CD14-positive monocyte (primary cell): ENCODE measurements at places on chromosomes 5 and 9. TPM values are rescaled to one million over a fixed set of nuclear protein-coding genes. Genes with fewer than 3 reads are reported as not detected.

Gene RACK1
- 1,150 TPM for polyA plus RNA-seq

Gene CYLC2
- polyA plus RNA-seq: not detected

Gene PCDHA9
- not detected for polyA plus RNA-seq

Gene LRRTM2
- 0.01 TPM in 1 of 2 replicates, not detected in the other for polyA plus RNA-seq

Gene CNTFR
- polyA plus RNA-seq: not detected

Gene NR2F1-AS1
- polyA plus RNA-seq: not detected

Gene MOB3B
- polyA plus RNA-seq: 1.4 TPM

GRCh38 chr5:13956471-13956870 is 12.0 kb upstream of the DNAH5 start:
- H3K27ac ChIP-seq: no peak overlapping the region
- no peak overlapping the region for H3K4me3 ChIP-seq
- H3K27me3 ChIP-seq: no peaks in the 10 kb centered on the region
- no peaks in the 10 kb centered on the region for H3K36me3 ChIP-seq

- peaks cover 5% of the 10 kb centered on the region for H3K4me1 ChIP-seq
- no peak for DNase-seq
- H3K27ac ChIP-seq: no peak overlapping the region
- no peaks in the 10 kb centered on the region for H3K27me3 ChIP-seq
Observed at GRCh38 chr5:134135091-134135655, 20.7 kb downstream of the TCF7 start.

GRCh38 chr9:81581986-81582385 is 107.4 kb downstream of the TLE1 start:
- no peak overlapping the region for H3K27ac ChIP-seq
- no peaks in the 10 kb centered on the region for H3K4me1 ChIP-seq
- H3K27me3 ChIP-seq: no peaks in the 10 kb centered on the region

DNA sequence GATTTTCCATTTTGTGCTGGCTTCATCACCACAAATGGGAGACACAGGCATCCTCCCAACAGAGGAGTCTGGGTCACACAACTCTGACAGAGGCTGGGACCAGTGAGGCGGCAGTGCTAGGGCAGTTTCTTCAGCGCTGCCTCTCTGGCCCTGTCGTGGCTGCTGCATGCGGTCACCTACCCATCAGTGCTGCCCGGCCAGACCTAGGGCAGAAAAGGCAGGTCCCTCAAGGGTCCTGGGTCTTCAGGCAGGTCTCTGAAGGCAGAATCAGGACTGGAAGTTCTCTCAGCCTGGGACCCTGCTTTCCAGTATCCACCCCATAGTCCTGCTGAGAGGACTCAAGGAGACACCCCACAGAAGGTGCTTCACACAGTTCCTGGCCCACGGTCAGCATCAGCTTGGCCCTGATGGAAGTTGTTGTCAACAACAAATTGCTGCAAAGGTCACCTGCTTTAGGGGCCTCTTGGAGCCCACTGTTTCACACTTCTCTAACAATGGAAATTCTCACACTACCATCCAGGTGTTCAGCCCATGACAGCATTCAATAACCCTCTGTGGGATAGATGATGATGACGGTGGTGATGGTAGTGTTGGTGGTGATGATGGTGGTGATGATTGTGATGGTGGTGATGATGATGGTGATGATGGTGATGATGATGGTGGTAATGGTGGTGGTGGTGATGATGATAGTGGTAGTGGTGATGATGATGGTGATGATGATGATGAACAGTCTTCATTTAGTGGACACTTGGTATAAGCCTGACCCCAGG is 146.4 kb upstream of the PPP1R26 start:
- H3K4me1 ChIP-seq: no peaks in the 10 kb centered on the region
- no peaks in the 10 kb centered on the region for H3K27me3 ChIP-seq
- H3K4me3 ChIP-seq: no peak overlapping the region
- H3K27ac ChIP-seq: no peak overlapping the region
- no peak for DNase-seq
- no peaks in the 10 kb centered on the region for H3K36me3 ChIP-seq

- DNase-seq: no peak
- no peak overlapping the region for H3K4me3 ChIP-seq
- no peaks in the 10 kb centered on the region for H3K27me3 ChIP-seq
- H3K4me1 ChIP-seq: no peaks in the 10 kb centered on the region
- no peaks in the 10 kb centered on the region for H3K36me3 ChIP-seq
Observed at GRCh38 chr5:129406440-129406839, 53.7 kb upstream of the ADAMTS19 start.

- H3K4me3 ChIP-seq: no peak overlapping the region
- H3K4me1 ChIP-seq: no peaks in the 10 kb centered on the region
- H3K27me3 ChIP-seq: no peaks in the 10 kb centered on the region
- H3K36me3 ChIP-seq: no peaks in the 10 kb centered on the region
- no peak overlapping the region for H3K27ac ChIP-seq
Observed at GRCh38 chr5:106843812-106844416, 826.8 kb downstream of the EFNA5 start.

DNA sequence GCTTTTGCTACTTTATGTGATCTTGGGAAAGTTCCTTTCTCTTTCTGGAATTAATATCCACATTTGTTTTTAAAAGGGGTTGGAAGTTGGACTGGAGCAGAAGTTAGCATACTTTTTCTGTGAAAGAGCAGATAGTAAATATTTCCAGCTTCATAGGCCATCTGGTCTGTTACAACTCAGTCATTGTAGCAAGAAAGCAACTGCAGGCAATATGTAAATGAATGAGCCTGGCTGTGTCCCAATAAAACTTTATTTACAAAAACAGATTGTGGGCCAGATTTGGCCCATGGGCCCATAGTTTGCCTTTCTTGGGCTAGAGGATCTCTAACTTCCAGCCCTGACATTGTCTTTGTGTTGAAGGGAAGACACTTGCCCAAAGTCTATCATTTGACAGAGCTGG is 104.4 kb downstream of the ACTL7B start:
- no peaks in the 10 kb centered on the region for H3K36me3 ChIP-seq
- no peak for DNase-seq
- no peak overlapping the region for H3K4me3 ChIP-seq
- H3K27me3 ChIP-seq: no peaks in the 10 kb centered on the region

GRCh38 chr9:134272302-134273023 is 53.8 kb upstream of the RXRA start:
- peaks cover 39% of the 10 kb centered on the region for H3K4me1 ChIP-seq
- no peak overlapping the region for H3K4me3 ChIP-seq
- H3K27me3 ChIP-seq: no peaks in the 10 kb centered on the region
- no peak for DNase-seq
- no peaks in the 10 kb centered on the region for H3K36me3 ChIP-seq

DNA sequence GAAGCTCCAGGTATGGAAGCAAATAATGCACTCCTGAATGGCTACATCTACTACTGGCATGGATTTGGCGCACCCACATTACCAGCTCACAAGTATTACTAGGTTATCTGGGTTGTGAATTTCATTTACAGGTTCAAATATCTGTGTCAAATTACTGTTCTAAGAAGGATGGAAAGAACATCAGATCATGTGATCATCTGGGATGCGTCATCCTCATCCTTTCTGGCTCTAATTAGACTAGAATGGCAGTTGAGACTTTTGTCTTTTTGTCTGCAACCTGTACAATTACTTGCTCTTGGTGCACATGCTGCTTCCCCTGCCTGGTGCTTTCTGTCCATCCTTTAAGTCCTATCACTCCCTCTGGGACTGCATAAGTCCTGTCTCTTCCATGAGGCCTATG is 64.1 kb downstream of the PJA2 start:
- H3K27me3 ChIP-seq: no peaks in the 10 kb centered on the region
- H3K36me3 ChIP-seq: peaks cover 59% of the 10 kb centered on the region
- no peak for DNase-seq
- H3K27ac ChIP-seq: no peak overlapping the region
- H3K4me3 ChIP-seq: no peak overlapping the region

DNA sequence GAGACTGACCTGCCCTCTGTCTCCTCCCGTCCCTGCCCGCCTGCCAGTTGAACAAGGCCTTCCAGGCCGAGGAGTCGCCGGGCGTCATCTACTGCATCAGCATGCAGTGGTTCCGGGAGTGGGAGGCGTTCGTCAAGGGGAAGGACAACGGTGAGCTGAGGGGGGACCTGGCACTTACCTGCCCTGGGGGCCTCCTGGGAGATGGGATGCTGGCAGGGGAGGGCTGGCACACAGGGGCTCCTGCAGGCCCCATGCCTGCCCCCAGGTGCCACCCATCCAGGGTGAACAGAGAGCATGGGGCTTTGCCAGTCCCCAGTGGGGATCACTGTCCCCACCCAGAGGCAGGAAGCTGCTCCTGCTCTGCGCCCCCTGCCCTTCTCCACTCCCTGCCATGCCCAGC is 43.0 kb downstream of the USP20 start:
- H3K27ac ChIP-seq: no peak overlapping the region
- no peaks in the 10 kb centered on the region for H3K27me3 ChIP-seq
- no peak overlapping the region for H3K4me3 ChIP-seq
- no peak for DNase-seq
- no peaks in the 10 kb centered on the region for H3K4me1 ChIP-seq

GRCh38 chr5:169412831-169413230 is 111.9 kb upstream of the SLIT3 start:
- H3K4me3 ChIP-seq: no peak overlapping the region
- H3K27me3 ChIP-seq: no peaks in the 10 kb centered on the region

DNA sequence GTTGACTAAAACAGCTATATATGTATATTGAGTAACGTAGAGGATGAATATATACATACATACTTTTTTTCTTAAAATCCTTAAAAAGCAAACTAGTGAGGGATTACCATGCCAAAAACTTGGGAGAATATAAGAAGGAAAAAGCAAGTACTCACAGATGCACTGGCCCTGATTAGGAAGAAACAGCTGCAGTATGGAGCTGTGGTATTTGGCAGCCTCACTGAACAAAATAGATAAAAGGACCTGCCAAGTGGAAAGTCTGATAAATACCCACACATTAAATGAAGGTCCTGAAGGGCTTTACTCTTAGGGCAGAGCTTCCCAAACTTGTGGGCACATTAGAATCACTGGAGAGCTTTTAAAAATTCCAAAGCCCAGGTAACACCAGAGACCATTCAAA is 80.6 kb downstream of the FEM1C start:
- H3K27ac ChIP-seq: no peak overlapping the region
- H3K36me3 ChIP-seq: no peaks in the 10 kb centered on the region
- DNase-seq: no peak
- peaks cover 26% of the 10 kb centered on the region for H3K4me1 ChIP-seq
- H3K4me3 ChIP-seq: no peak overlapping the region
- H3K27me3 ChIP-seq: no peaks in the 10 kb centered on the region

DNA sequence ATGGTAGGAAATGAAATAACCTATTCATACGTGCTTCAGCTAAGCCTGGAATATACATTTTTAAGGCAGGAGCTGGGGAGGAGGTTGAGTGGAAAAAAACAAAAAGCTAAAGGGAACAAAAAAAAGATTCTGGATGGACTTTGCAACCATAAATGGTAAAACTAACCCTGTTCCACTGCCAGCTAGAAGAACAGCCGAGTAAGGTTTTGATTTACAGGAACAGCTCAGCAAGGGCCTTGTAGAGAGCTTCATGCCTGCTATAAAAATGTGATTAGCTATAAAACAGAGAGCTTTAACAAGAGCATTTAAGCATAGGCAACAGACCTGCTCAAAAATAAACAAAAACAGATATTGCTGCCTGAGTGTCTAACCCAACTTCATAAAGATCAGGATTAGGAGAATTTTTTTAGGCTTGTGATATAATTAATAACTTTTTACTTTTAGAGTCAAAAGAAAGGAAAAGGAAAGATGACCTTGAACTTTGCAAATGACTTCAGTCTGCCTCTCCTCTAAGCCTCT is 194.8 kb downstream of the FBXL7 start:
- no peak overlapping the region for H3K27ac ChIP-seq
- H3K4me3 ChIP-seq: no peak overlapping the region
- no peaks in the 10 kb centered on the region for H3K36me3 ChIP-seq

DNA sequence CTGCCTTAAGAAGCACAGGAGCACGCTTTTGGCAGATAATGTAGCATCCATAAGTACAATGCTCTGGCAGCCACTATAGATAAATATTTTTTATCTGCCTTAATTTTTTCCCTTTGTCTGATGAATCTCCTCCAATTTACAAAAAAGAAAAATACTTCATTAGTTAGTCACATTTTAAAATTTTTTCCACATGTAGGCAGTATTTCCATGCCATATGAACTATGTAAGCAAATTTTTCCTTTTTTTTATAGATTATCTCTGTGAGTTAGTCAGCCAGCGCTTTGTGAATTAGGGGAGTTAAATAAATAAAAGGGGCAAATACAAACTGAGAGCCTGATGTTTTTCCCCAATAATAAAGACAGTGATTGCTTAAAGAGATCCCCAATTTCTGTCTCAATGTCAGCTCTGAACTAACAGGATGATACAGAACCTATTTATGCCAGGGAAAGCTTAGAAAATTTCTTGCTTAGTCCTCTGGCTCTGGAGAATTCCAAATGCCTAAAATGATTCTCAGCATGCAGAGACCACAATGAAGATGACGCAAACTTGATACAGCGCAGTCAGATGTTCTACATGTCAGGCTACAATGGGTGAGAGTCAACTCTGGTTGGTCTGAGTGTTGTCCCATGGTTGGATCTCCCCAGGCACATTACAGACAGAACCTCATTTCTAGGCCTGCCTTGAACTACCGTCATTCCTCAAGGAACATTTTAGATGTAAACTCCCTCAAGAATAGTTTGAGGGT is 390.4 kb upstream of the CDH6 start:
- H3K27me3 ChIP-seq: no peaks in the 10 kb centered on the region
- H3K27ac ChIP-seq: no peak overlapping the region
- no peaks in the 10 kb centered on the region for H3K36me3 ChIP-seq
- H3K4me1 ChIP-seq: no peaks in the 10 kb centered on the region
- DNase-seq: no peak

DNA sequence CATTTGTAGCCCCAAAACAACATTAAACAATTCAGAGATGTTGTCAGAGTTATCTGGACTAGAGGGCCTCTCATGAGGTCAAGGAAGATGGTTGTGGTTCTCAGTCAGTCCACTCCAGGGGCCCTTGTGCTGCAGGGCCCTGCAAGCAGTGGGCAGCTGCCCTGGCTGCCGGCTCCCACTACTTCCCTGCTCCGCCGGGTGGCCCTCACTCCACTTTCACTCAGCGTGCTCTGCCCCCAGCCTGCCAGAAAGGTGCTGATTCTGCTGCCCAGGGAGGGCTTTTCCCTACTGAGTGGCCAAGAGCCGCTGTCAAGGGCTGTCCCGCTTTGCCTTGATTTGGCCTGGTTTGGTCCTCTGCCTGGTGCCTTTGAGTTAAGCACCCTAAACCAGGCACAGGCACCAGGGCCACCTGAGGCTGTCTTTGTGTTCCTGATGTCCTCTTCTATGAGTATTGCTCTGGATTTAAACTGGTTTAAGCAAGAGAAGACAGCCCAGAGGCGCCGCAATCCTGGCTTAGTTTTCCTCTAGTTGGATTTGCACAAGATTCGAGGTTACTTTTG is 117.2 kb downstream of the GADD45G start:
- no peaks in the 10 kb centered on the region for H3K36me3 ChIP-seq
- DNase-seq: no peak
- no peak overlapping the region for H3K4me3 ChIP-seq

DNA sequence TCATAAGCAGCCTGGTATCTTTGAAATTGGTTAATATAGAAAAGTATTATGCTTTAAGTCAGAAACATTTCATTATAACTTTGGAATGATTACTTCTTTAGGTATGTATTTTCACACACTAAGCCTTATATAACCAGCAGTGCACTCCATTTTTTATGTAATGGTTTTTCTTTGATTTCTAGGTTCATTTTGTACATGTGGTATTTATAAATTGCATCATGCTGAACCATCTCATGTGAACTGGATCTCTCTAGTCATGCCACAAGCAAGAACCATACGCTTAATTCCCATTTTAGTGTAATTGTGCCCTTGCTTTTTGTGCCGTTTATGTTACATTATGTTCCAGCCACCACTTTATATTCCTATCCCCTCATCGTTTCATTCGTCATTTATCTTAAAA is 38.6 kb upstream of the SRP19 start:
- H3K4me3 ChIP-seq: no peak overlapping the region
- H3K36me3 ChIP-seq: peaks cover 94% of the 10 kb centered on the region
- no peaks in the 10 kb centered on the region for H3K4me1 ChIP-seq
- no peak for DNase-seq
- no peak overlapping the region for H3K27ac ChIP-seq
- no peaks in the 10 kb centered on the region for H3K27me3 ChIP-seq
